ENCODE measurements at places on chromosomes 3 and 15.

DNA sequence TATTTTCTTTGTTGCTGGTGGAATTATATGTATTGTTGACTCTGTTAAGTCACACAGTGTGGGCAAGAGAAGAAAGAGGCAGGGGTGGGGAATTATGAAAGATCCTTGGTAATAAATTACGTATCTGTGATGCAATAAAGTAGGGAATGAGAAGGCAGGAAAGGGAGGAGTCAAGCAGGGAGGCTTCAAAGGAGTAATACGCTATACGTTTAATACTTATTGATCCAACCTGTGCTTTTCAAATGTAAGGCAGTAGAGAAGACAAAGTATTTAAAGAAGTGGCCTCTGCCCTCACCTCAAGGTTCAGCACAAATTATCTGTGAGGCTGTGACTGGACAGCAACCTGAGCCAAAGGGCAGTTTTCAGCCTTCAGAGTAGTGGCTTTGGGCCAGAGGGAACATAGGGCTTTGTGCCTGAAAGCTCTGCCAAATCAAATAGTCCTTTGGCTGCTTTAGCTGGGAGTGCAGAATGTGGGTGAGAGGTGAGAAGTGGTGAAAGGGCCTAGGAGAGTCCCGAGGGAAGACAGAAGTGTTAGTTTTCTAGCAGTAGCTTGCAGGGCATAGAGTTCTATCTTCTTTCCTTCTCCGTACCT is 1.2 kb upstream of the PLIN1 start:
- DNase-seq: peak; percentile 92

DNA sequence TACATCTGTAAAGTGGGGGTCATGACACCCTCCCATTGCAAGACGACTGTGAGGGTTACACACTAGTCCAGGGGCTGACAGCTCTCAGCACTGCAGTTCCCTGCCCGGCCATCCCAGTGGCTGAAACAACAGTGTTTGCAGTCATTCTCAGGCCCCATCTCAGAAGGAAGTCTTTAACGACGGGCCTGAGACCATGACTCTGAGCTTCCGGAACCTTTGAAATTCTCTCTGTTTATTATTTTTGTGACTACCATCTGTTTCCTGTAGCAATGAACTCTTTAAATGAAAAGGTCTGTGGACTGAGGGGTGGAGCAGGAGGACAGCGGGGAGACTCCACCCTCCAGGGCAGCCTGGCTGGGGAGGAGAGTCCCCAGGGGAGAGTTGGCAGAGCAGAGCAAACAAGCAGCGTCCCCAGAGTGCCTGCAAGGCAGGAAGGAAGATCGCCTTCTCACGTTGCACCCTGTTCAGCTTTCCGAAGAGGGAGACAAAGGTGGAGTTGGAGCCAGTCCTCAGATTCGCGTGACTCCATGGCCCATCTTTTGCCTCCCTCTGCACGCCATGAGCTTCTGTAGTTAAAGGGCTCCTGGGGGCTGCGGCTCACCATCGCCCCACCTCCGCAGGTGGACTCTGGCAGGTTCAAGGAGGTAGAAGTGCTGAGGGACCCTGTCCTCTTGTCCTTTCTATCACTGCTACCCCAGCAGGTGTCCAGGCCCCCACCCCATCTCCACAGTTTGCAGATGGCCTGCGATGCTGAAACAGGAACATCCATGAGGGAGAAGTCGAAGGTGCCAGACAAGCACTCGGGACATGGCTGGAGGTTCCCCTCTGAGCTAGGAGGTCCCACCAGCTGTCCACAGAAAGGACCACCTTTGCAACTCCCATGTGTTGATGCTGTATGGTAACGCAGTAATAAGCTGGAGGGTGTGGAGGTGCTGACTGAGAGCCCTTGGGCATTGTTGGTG is 525.8 kb upstream of the PROK2 start:
- DNase-seq: no peak

- peak; percentile 72 for DNase-seq
Observed at GRCh38 chr15:50906954-50907600, 1.4 kb upstream of the AP4E1 start.

GRCh38 chr15:75028991-75029377 is 5.6 kb downstream of the PPCDC start:
- no peak for DNase-seq

GRCh38 chr15:75030023-75030413 is 6.6 kb downstream of the PPCDC start:
- DNase-seq: no peak

GRCh38 chr3:156418428-156418827 is 136.5 kb downstream of the SSR3 start:
- no peak for DNase-seq

- no peak for DNase-seq
Observed at GRCh38 chr15:82158811-82159210, 103.7 kb downstream of the EFL1 start.

GRCh38 chr3:29850641-29851040 is 569.8 kb downstream of the RBMS3 start:
- no peak for DNase-seq

- no peak for DNase-seq
Observed at GRCh38 chr15:90818251-90819210, 49.9 kb upstream of the FURIN start.

GRCh38 chr3:39184081-39184967 is 8.1 kb downstream of the XIRP1 start:
- DNase-seq: no peak

- DNase-seq: no peak
Observed at GRCh38 chr15:33807665-33808064, 160.6 kb upstream of the CHRM5 start.

GRCh38 chr15:39581793-39582285 is 960 bp downstream of the THBS1 start:
- DNase-seq: peak; percentile 66

- DNase-seq: no peak
Observed at GRCh38 chr15:77807115-77807514, 174.4 kb upstream of the LINGO1 start.

DNA sequence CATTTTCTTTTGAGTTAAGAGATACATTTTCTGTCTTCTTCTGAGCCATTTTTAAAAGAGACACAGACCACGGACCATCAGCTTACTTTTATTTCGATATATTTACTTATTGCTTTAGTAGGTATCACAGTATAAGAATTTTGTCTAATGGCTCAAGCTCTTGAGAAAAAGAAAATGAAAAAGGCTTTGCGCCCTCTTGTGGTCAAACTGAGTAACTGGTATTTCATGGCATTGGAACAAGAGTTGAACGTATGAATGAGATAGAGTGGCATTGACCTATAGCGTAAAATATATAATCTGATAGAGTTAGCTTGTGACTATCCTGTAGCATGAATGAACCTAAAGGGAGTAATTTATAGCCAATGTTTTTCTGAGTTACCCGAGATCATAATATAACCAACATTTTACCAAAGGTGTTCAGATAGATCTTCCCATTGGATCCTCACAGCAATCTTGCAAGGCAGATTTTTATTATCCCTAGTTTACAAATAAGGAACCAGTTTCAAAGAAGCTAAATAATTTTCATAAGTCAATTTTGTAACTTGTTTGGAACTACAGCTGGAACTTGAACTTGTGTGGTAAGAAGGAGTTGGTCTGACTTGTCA is 154.6 kb downstream of the POLR2M start:
- DNase-seq: no peak

- DNase-seq: no peak
Observed at GRCh38 chr3:24154781-24155180, 209.7 kb downstream of the NR1D2 start.

- no peak for DNase-seq
Observed at GRCh38 chr3:194602669-194603171, 30.5 kb downstream of the TMEM44 start.

DNA sequence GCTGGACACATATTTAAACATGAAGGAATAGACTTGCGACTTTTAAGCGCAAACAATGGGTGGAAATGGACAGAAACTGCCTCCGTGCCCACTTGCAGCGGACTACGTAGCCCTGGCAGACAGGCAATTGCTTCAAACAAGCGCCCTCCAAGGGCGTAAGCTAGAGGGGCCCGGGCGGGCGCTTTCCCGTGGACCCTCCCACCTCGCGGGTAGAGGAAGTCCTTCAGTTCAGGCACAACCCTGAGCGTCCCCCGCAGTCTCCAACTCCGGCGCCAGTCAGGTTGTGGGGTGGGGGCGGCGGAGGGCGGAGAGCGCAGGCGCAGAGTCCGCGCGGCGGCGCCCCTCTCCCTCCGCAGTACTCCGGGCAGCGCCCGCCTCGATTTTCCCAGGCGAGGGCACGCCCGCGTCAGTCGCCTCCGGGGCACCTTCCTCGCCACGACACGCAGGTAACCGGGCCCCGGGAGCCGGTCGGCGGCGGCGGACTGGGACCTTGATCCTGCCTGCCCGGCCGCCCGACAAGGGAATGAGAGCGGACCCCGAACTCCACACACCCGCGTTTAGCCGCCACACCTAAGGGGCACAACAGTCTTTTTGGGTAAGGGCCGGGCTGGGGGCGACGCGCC is at the start of gene SLC35G2:
SLC35G2 (plus strand) TSS at position 358 of the 623 bp plus-strand sequence. CDS start 35,335 bp downstream, outside the sequence.
- DNase-seq: no peak

DNA sequence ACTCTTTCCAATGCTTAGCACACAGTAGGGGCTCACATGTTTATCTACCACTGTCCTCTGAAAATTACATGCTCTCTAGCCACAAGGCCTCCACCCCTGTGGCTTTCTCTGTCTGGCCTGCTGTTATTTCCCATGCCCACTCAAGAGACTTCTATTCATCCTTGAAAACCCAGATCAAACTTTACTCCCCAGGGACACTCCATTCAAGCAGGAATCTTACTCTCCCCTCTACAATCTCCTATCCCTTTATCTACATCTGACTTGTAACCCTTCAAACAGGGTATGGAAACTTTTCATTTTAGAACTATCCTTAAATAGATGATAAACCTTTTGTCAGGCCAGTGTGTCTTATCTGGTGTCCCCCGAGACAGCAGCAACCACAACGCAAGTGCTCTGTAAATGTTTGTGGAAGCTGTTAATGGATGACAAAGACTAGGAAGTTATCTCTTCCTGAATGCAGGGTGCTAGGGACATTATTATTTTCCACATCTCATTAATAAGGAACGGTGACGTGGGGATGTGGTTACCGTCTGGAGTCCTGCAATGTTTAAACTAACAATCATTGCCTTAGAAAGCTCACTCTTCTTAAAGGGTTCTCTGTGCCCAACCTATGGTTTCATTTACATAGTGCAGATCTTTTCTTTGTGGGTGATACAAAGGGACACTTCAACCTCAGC is 322.3 kb downstream of the ARRDC4 start:
- no peak for DNase-seq

GRCh38 chr3:127566833-127567232 is 23.7 kb downstream of the TPRA1 start:
- no peak for DNase-seq

DNA sequence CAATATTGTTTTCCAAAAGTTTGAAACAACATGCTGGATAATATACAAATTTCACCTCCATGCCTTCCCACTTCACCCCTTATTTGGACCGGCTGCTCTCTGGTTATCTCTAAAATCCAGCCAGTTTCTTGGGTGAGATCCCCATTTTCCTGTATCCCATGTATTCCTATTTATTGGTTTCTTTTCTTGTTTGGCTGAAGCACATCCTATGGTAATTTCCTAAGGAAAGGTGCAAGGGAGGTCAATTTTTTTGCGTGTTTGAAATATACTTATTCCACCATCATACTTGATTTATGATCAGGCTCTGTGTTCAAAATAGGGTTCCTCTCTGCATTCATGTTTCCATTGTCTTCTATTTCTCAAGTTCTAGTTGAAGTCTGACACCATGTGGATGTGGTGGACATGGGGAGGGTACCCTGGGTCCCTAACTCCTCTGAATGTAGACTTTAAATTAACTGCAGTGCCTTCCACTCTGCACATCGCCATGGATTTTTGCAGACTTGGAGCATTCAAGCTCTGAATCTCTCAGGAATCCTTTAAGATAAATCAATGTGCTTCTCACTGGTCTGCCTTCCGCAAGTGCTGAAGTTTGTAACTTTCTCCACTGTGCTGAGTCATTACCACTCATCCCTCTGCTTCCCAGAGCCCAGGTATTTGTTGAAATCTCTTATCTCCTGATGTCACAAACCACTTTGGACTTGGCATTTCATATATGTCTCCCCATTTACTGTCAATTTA is 52.1 kb upstream of the TLE3 start:
- DNase-seq: no peak

GRCh38 chr15:75356517-75356916 is 9.7 kb downstream of the NEIL1 start:
- DNase-seq: no peak

DNA sequence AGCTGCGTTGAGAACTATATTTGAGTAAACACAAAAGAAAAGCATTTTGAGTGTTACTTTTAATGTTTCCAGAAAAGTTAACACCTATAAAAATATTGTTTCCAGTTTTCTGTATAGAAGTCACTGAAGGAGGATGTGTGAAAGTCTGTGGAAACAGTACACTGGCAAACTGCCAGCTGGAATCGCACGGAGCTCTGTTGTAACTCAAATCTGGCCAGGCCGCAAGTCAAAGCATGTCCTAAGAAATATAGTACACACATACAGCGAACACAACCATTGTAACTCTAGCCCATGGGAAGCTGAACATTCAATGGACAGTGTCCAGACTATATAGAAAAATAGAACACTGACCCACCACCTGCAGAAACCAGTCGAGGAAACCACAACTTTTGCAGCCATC is 657.2 kb downstream of the FHIT start:
- DNase-seq: peak; percentile 86

- DNase-seq: peak; percentile 39
Observed at GRCh38 chr15:66894986-66895780, 170.2 kb upstream of the SMAD3 start.

DNA sequence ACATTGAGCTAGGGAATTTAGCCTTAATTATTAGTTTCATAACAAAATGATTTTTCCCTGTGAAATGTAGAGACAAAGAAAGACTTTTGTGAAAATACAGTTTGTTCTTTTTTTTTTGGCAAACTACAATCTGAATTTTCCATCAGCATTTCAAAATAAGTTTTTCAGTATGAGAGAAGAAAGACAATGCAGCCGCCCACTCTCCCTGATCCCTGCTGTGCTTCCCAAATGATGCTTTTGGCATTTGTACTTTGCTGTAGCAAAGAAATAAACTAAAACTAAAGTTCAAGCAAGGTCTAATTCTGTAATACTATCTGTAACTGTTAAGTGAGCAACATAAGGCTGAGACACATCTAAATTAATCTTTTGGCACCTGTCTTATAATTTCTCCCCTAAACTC is 782.2 kb downstream of the VGLL3 start:
- no peak for DNase-seq

- no peak for DNase-seq
Observed at GRCh38 chr15:99430881-99431401, 134.8 kb upstream of the MEF2A start.

DNA sequence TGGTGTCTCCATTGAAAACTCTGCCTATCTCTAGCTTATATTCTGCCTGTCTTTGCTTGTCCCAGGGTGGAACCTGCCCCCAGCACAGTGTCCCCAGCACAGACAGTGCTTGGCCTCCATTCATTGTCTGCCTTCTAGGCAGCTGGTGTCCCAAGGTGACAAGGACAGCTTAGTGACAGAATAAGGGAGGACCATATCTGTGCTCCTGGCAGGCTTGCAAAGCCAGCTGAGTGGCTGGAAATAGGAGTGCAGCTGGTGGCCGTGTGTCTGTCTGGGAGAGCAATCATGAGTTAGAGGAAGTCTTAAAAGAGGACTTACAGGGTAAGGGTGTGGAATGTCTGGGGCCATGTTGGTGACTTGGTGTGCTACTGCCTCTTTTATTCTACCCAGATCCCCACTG is 33.4 kb downstream of the SCN5A start:
- DNase-seq: no peak
